ENCODE measurements at places on chromosomes 13 and 19.

DNA sequence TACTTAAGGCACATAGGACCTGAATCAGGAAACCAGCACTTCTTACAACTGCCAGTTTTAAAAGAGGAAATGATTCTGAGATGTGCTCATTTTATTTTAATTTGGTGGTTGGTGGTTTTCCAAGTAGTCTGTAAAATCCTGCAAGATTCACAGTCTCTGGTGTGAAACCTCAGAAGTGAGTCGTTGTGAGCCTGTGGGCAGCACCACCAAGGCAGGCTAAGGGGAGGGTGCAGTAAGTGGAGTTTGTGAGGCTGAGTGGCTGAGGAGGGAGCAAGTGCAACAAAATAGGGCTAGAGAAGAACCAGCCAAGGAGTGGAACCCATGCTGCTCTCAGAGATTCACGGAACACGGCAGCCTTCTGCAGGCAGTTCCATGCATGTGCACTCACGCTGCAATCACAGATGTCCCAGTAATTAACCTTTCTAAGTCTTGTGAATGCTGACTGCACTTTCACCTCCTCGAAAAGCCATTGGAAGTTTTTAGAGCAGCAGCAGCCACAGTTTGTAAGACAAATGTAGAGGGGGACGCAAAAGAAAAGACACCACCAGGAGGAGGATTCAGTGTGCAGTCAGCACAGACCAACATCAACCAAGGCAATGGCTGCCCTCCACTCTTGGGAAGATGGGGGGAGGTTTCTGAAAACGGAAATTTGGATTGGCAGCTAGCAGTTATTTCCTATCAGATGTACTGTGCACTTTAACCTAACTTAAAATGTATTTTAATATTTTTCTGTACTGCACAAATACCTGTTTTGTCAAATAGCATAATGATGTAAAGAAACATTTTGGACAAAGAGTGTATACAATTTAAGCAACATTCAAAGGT lies 44.9 kb downstream of the ESD start:
- DNase-seq, result no peak

- no peak for DNase-seq
Measured at GRCh38 chr13:110546378-110546777, 15.1 kb downstream of the RAB20 start.

- DNase-seq, result no peak
Measured at GRCh38 chr19:43467730-43468129, 2.3 kb upstream of the LYPD3 start.

GRCh38 chr13:111431206-111431605 lies 110.8 kb downstream of the TEX29 start:
- DNase-seq, result no peak

GRCh38 chr13:73429701-73430100 lies 370.9 kb downstream of the KLF5 start:
- no peak for DNase-seq

DNA sequence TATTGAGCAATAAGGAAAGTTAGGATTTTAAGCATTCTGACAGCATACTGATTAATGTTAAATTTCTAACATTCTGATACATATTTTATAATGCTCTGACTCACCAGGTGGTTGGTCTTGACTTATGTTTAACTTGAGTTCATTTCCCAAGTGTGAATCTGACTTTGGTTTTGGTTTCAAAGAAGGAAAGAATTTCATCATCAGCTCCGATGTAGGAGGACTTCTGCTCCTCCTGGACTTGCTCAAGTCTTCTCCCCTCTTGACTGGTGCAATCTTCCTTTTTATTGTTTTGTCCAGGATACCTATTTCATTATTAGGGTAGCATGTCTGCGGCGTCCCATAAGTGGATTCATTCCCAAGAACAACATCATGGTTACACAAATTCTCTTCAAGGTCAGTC lies 141.3 kb downstream of the RNF17 start:
- DNase-seq, result no peak

DNA sequence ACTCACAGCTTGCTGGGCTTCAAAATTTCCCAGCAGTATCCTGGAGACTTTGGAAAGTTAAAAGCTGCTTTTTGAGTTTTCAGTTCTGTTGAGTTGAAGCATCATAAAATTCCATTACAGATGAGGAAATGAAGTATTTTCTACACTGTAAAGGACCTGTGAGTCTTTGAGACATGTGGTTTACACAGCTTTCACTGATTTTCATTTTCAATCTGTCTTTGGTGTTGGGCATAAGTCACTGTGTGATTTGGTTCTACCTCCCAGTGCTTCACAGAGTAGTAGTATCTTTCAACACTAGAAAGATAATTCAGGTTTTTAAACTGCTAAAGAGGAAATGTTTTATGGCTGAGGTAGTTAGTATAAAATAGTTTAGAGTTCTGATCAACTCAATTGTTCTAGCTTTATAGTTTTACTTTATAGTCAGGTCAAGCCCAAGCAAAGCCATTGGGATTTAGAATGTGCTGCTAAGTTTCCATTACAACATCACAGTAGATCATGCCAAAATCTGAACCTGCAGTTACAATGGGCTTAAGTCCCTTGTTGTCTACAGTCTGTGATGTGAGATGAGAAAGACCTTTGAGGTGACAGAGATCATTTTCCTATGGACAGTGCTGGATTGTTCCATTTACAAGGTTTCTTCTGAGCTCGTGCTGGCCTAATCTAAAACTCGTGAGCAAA lies 161.6 kb downstream of the FLT1 start:
- no peak for DNase-seq

- no peak for DNase-seq
Measured at GRCh38 chr19:38728752-38729541, 15.3 kb downstream of the CAPN12 start.

DNA sequence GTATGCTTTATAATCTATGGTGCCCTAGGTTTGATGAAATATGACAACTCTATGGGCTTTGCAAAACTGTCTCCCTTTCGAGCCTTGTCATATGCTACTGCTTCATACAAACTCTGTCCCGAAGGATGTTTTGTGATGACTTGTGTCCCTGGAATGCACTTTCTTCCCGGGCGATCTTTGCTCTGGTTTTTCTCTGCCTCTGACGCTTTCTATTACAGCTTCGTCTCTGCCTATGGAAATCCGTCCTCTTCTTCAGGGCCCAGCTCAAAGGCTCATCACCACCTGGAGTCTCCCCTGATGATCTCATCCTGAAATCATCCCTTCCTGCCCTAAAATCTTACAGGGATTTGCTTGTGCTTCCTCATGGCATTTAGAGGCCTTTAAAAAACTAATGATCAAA lies 191.5 kb upstream of the KL start:
- peak; percentile 94 for DNase-seq

DNA sequence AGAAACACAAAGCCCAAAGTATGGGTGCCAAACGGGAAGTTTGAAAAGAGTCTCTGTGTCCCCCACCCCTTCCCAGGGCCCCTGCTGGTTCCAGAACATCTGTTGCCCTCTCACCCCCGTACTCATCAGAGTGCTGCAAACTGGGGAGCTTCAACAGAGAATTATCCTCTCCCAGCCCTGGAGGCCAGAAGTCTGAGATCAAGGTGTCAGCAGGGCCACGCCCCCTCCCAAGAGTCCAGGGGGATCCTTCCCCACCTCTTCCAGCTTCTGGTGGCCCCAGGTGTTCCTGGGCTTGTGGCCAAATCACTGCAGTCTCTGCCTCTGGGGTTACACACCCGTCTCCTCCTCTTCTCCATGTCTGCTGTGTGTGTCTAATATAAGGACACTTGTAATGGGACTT lies 183.4 kb downstream of the PTPRS start:
- no peak for DNase-seq

DNA sequence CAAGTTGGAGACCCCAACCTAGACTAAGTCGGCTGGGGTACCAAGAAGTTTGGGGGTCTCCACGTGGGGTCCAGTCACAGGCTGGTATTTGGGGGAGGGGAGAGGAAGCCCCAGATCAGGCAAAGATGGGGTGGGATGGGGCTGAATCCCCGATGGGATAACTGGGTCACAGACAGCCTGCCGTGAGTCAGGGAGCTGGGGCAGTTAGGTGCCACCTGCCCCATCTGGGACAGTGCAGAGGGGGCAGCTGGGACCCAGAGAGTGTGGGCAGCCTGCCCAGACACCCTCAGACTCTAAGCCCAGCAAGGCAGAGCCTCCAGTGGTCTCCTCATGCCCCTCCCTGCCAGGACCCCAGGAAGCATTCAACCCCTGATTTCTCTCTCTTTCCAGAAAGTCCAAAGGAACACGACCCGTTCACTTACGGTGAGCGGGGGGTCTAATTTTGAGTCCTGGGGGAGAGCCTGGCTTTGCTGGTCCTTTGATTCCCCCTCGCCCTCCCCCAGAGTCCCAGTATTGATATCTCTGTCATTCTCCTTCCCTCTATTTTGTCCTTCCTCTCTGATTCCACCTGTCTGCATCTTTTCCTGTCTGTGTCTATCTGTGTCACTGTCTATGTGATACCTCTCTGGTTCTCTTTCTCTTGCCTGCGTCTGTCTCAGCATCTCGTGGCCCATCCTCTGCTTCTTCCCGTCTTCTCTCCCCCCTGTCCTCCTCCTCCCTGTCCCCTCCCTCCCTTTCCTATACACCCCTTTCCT lies 1.8 kb downstream of the FXYD1 start:
- DNase-seq, result no peak

DNA sequence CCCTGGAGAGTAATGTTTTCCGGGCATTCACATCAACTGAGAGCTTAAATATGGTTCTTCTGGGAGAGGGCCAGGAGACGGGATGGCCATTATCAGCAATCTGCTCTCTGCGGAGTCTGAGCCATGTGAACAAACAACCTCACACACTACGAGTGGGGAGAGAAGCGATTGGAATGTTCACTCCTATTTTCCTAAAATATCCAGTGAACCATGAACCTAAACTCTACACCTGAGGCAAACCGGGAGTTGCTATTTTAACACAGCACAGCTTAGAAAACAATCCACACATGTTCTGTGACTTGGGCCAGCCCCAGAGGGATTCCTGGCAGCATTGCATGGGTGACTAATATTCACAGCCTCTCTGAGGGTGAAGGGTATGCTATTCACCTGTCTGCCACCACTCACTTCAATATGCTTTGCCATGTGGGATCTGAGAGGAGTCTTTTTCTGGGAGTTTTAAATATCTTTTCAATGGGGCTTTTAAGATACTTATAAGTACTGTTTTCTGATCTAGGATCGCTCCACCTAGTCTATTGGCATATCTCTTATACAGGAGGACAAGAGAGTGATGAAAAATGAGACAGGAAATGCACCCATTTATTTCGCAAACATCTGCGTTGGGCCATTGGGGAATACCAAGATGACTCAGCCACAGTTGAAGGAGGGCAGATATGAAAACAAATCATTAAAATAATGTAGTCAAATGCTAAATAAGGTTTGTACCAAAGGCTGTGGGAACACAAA lies 72.6 kb upstream of the SERP2 start:
- peak; percentile 55 for DNase-seq

GRCh38 chr13:88086577-88086976 lies 415.4 kb downstream of the SLITRK5 start:
- DNase-seq, result peak; percentile 20

DNA sequence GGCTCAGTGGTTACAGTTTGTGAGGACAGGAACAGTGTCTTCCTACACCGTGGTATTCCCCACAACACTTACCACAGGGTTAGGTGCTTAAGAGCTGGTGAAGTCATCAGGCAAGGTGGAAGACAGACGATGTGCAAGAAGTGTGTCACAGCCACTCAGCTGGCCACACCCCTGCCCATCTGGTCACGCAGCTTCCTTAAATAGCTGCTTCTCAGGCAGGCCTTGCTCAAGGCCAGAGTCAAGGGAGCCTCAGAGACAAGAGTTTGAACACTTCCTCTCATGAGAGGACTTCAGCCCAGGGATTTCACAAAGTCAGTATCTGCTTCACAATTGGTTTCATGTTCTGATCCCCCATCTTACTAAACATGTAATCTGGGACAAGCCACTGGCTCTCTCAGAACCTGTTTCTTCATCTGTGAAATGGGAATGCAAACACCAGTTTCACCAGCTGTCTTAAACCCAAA lies 80.3 kb upstream of the FRY start:
- DNase-seq, result peak; percentile 27

DNA sequence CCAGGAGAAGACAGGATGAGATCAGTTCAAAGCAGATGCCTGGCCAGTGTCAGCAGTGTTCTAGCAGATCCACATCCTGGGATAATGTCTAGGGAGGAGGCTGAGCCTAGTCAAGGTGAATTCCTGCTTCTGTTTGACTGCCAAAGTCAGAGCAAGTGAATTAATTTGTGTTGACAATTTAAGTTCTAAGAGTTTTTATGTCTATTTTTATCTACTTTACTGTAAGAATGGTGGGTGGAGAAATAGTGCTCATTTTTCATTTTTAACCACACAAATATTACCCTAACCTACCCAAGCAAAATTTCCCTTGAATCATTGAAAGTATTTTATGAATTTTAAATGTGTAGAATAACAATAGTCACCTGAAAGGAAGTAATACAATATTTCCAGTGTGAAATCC lies 207.6 kb upstream of the SLC10A2 start:
- DNase-seq, result no peak

DNA sequence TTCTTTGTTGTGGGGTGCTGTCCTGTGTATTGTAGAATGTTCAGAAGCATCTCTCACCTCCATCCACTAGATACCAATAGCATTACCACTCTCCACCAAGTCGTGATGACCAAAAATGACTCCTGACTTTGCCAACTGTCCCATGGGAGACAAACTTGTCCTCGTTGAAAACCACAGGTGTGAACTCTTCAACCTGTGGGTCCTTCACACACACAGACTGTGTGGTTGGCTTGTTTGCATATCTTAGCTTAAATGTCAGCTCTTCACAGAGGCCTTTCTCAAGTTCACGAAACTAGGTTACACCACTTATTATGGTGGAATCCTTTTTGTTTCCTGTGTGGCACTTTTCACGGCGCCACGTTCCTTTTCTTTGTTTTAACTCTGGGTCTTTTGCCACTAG lies 6.8 kb downstream of the GPC5 start:
- DNase-seq, result no peak

- no peak for DNase-seq
Measured at GRCh38 chr19:14558370-14559066, 13.3 kb downstream of the NDUFB7 start.

GRCh38 chr13:35475960-35476943 lies at the start of gene MAB21L1:
TSS of gene MAB21L1 (minus strand) at chr13:35476689. CDS start at chr13:35476138, 551 bp downstream.
- no peak for DNase-seq

DNA sequence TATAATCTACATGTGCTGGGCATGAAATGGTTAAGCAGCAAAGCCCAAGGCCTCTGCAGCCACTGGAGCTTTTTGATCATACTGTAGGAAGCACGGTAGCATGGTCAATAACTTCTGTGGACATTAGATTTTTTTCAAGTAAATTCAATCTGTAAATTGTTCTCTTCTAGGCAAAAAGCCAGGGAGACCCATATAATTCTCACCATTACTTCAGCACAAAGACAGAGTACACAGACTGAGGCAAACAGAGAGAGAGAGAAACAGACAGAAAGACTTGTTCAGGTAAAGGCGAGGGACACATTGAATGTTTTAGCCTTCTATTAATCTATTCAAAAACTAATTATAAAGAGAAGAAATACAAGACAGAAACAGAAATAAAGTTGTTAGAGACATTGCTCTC lies 349.4 kb downstream of the RFC3 start:
- DNase-seq, result no peak
